ENCODE measurements at places on chromosomes 1 and 21. TPM values are rescaled to one million over a fixed set of nuclear protein-coding genes. Genes with fewer than 3 reads are reported as not detected.

NBPF4 gene
- total RNA-seq, result 0.10 TPM

GRCh38 chr1:20578721-20579395 is 10.0 kb upstream of the CDA start:
- H3K4me1 ChIP-seq, result no peaks in the 10 kb centered on the region
- no peaks in the 10 kb centered on the region for H3K36me3 ChIP-seq
- no peak overlapping the region for H3K4me3 ChIP-seq
- DNase-seq, result no peak
- no peak overlapping the region for H3K27ac ChIP-seq

GRCh38 chr1:87250336-87250735 is 78.3 kb upstream of the LMO4 start:
- no peak overlapping the region for H3K4me3 ChIP-seq
- H3K4me1 ChIP-seq, result no peaks in the 10 kb centered on the region
- H3K36me3 ChIP-seq, result no peaks in the 10 kb centered on the region
- no peaks in the 10 kb centered on the region for H3K27me3 ChIP-seq

GRCh38 chr1:246068619-246069509 is 438.2 kb downstream of the SMYD3 start:
- H3K4me1 ChIP-seq, result peaks cover 3% of the 10 kb centered on the region
- no peak overlapping the region for H3K4me3 ChIP-seq
- H3K27ac ChIP-seq, result no peak overlapping the region

S100B gene
- total RNA-seq, result 415 TPM

- H3K27me3 ChIP-seq, result no peaks in the 10 kb centered on the region
- H3K4me1 ChIP-seq, result peaks cover 13% of the 10 kb centered on the region
- H3K27ac ChIP-seq, result no peak overlapping the region
- H3K4me3 ChIP-seq, result no peak overlapping the region
Observed at GRCh38 chr1:14994841-14995437, 158.6 kb upstream of the TMEM51 start.

GRCh38 chr1:64844609-64845008 is 99.7 kb downstream of the RAVER2 start:
- no peak overlapping the region for H3K4me3 ChIP-seq
- no peak overlapping the region for H3K27ac ChIP-seq
- H3K36me3 ChIP-seq, result peaks cover 75% of the 10 kb centered on the region
- H3K4me1 ChIP-seq, result peaks cover 28% of the 10 kb centered on the region

GRCh38 chr1:53987880-53988279 is 30.1 kb downstream of the LDLRAD1 start:
- no peak overlapping the region for H3K27ac ChIP-seq
- no peaks in the 10 kb centered on the region for H3K36me3 ChIP-seq
- H3K27me3 ChIP-seq, result no peaks in the 10 kb centered on the region
- no peaks in the 10 kb centered on the region for H3K4me1 ChIP-seq
- H3K4me3 ChIP-seq, result no peak overlapping the region
- no peak for DNase-seq

DNA sequence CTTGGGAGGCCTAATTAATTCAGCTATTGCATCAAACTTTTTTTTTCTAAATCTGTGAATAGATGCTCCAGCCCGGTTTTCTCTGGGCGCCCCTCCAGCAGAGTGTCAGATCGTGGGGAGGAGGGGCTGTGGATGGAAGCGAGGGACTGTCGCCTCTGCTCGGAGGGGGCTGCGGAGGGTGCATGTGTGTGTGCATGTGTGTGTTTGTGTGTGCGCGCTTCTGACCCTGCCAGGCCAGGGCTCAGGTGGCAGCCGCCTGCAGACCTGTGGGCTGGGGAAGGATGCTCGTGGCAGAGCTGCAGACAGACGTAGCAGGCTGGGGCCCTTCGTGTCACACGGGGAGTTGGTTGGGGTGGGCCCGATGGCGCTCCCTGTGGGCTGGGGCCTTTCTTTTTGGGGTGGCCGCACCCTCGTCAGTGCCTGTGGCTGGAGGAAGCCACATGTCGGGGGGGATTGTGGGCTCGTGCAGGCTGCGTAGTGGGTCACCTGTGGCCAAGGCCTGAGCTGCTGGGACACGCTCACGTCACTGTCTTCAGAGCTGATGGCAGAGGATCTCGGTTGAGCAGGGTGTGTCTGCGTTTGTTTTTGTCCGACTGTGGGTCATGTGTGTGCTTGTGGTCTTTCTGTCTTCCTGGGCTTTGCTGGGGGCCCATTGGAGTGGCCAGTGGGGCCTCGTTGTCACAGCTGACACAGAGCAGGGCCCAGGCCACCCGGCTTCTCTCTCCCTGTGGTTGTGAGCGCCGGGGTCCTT is 2.8 kb downstream of the SKI start:
- H3K27me3 ChIP-seq, result no peaks in the 10 kb centered on the region
- peaks cover 78% of the 10 kb centered on the region for H3K4me1 ChIP-seq
- peak overlapping the region; percentile 65 for H3K4me3 ChIP-seq
- peak overlapping the region; percentile 80 for H3K27ac ChIP-seq

GRCh38 chr1:175268720-175269119 is 76.1 kb upstream of the KIAA0040 start:
- no peaks in the 10 kb centered on the region for H3K27me3 ChIP-seq
- H3K4me1 ChIP-seq, result no peaks in the 10 kb centered on the region
- no peaks in the 10 kb centered on the region for H3K36me3 ChIP-seq
- DNase-seq, result no peak
- no peak overlapping the region for H3K4me3 ChIP-seq

Measured in spinal cord (tissue), 10 donors.